ENCODE measurements at places on chromosomes 3 and 15.

DNA sequence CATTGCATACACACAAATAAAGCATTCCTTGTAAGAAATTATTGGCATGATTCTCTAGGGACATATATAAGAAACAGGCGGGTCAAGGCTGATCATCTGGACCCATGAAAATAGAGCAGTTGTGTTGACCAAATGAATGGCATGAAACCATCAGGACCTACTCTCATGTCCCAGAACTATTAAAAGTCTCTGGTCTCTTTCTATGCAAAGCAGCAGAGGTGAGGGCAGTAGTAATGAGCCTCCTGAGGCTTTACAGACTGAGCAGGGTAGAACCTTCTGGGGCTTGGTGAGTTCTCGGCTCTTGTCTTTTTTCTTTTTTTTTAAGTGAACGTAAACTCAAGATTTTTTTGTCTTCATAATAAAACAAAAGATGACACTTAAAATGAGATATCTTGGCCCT, 9.3 kb downstream of the GLDN start:
- no peak for DNase-seq

GRCh38 chr3:112687616-112688015, 46.7 kb upstream of the CCDC80 start:
- no peak for DNase-seq

- no peak for DNase-seq
Observed at GRCh38 chr3:120646771-120647432, 35.1 kb downstream of the HGD start.

DNA sequence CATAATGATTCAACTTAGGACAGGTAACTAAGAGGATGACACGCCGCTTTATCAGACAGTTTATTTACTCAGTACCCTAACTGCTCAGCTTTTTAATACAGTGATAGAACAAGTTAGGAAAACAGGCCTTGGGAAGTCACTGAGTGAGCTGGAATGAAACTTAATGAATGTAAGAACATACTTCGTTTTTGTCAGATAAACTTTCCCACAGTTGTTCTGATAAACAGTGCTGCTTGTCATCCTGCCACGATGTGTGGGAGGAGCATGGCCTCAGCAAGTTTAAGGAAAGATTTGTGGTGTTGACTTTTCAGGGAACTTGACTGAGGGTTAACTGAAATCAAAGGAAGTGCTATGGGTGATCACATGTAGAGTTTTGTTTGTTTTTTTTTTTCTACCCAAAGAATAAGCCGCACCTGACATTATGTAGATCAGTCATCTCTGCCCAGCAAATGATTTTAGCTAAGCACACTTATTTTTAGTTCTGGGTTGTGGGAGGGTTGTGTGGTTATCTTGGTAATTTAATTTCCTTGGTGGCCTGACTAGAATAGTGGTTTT, 5.6 kb upstream of the P2RY14 start:
- DNase-seq: peak; percentile 84

- peak; percentile 85 for DNase-seq
Observed at GRCh38 chr3:73786321-73786807, 161.6 kb upstream of the PDZRN3 start.

DNA sequence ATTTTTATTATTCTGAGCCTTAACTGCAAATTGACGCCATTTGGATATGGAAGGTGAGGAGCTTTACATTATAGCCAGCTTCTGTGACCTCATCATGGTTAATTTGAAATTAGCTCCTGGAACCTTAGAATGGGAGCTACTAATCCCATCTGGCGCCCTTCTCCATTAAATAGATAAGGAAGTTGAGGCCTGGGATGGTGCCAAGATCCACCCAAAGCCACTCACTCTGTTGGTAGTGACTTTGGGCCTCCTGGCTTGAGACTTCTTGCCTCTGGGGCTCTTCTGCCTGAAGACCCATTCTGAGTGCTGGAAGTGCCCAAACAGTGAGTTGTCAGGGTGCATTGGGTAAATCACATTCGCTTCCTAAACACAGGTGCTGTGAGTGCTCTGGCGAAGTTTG, 12.0 kb upstream of the HMCES start:
- DNase-seq: no peak

DNA sequence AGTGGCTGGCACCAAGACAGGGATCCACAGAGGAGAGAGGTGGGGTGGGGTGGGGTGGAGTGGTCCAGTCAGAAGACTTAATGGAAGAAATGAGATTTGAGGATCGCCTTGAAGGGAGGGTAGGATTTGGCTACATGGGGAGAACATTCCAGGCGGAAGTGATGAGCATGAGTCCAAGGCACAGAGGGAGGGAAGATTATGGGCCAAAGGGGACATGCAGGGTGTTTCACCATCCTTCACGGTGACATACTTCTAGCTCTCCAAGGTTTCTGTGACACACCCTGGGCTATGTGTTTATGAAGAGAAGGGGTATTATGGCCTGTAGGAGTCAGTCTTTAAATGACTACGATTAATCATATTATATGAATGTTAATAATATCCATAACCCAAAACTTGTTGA, 7.7 kb upstream of the FBN1 start:
- DNase-seq: no peak

DNA sequence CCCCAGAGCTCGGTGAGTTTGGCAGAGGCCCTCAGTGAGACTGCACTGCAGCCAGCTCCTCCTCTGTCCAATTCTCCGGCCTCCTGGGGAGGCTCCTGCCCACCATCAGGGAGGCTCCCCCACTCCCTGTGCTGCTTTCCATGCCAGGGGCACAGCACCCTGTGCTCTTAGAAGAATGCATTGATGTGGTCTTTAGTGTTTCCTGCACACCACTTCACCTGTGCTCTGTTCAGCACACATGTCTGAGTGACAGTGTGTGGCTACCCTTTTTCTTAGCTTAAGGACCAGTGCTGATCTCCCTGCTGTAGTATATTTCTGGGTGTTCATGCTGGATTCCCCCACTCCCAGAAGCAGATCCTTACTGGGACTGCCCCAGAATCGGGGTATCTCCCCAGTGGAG, 36.2 kb upstream of the PRR20G start:
- no peak for DNase-seq

- DNase-seq: no peak
Observed at GRCh38 chr3:46447228-46447985, 17.3 kb downstream of the LTF start.
